Right forelimb (tissue), 1 donor: ENCODE measurements at places on chromosomes 16 and 17.

DNA sequence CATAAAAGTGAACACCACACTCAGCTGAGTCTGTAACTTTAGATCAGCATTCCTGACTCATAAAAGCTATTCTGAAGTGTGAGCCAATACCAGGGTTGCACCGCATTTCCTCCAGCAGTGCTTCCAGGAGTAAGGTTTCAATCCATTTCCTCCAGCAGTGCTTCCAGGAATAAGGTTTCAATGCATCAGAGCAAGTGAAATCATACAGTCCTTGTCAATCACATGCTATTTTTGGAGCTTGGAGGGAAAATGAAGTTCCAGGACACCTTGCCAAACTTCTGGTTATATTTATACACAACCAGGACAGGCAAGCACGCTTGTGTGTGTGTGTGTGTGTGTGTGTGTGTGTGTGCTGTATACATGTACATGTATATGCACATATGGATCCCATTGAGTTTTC, 327.6 kb downstream of the GRIN2A start:
- peak; percentile 74 for DNase-seq

DNA sequence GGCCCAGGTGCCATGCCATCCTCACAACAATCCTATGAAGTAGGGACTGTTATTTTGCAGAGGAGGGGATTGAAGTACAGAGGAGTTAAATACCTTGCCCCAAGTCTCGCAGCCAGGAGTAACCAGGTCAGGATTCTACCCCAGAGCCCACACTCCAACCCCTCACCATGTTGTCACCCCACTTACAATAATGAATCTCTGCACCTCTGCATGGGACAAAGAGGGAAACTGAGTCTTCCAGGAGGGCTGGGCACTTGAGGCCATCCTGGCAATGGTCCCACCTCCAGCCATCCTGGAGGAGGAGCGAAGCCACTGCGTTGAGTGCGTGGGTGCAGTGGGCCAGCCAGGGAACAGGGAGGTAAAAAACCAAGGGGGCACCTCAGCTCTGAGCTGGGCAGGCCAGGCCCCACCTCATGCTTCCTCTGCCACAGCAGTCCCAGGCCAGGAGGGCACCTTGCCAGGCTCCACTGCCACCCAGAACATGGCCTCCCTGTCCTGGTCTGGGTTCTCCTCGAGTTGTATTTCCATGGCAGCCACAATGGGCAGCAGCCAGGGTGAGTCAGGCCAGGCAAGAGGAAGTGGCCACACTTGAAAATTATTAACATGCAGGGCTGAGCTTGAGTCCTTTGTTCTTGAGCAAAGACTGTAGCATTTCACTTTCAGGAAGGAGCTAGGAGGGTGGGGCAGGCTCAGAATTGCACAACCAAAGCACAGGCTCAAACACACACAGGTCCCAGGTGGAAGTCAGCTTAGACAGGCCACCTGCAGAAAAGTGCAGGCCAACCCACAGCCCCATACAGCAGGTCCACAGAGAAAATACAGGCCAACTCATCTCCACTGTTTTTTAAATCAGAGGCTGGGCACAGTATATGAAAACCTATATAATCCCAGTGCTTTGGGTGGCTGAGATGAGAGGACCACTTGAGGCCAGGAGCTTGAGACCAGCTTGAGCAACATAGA, 52.1 kb downstream of the CUEDC1 start:
- no peak for DNase-seq

DNA sequence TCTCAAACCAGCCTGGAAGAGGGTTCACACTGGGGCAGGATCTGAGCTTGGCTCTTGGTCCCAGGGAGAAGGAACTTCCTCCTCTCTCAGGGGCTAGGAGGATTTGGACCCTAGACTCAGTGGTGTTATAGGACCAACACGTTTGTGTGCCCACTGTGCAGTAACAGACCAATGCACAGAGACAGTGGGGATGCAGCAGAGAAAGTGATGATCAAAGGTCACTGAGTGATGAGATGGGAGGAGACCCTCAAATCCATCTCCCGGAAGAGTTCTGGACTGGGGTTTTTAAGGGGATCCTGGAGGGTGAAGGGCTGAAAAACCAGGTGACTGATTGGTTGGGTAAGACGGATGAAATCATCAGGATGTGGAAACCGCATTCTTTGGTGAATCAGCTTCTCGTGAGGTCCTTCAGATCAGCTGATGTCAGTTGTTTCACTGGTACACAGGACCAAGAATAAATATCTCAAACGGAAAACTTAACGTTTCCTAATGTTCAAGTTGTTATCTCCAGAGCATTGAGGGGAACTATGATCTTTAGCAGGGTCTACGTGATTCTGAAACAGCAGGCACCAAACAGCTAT, 3.3 kb upstream of the VAC14 start:
- no peak for DNase-seq

DNA sequence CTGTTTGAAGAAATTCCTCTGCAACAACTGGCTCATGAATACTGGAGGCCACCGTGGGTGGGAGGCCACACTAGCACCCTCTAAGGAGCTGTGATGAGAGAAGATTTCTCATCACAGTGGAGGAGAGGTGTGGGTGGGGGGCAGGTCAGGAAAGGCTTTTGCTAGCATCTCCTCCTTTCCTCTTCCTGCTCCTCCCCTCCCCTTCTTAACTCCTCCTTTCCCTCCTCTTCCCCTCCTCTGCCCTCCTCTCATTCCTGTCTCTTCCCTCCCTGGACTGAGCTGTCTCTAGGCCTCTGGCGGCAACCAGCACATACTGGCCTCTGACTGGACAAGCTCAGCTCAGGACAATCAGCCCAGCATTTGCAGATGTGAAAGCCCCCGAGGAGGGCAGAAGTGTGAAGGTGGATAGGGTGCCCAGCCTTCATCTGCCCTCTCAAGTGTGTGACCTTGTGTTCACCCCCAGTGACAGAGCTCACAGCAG, 19.0 kb upstream of the LHX1 start:
- no peak for DNase-seq
